Activated effector memory CD4-positive, alpha-beta T cell treated with anti-CD3 and anti-CD28 coated beads, Interleukin-2, amount 50 U/mL, for 16 hours (primary cell): ENCODE measurements at places on chromosomes 1 and 21.

DNA sequence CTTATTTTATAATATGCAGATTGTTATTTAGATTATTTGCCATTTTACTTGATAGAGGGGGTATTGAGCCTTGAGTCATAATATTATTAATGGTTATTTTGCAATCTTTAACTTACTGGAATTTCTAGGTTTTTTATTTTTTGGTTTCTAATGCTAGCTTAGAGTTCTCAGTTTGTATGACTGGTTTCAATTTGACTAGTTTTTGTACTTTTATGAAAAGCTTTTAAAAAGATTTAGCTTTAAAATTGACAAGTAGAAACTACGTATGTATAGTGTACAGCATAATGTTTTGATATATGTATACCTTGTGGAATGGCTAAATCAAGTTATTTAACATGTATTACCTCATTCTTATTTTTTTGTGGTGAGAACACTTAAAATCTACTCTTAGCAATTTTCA lies 41.5 kb downstream of the CEP350 start:
- DNase-seq: no peak

GRCh38 chr1:4016351-4017130 lies 116.5 kb upstream of the C1orf174 start:
- DNase-seq: peak; percentile 25

GRCh38 chr1:221029981-221030649 lies 150.9 kb downstream of the HLX start:
- DNase-seq: no peak

DNA sequence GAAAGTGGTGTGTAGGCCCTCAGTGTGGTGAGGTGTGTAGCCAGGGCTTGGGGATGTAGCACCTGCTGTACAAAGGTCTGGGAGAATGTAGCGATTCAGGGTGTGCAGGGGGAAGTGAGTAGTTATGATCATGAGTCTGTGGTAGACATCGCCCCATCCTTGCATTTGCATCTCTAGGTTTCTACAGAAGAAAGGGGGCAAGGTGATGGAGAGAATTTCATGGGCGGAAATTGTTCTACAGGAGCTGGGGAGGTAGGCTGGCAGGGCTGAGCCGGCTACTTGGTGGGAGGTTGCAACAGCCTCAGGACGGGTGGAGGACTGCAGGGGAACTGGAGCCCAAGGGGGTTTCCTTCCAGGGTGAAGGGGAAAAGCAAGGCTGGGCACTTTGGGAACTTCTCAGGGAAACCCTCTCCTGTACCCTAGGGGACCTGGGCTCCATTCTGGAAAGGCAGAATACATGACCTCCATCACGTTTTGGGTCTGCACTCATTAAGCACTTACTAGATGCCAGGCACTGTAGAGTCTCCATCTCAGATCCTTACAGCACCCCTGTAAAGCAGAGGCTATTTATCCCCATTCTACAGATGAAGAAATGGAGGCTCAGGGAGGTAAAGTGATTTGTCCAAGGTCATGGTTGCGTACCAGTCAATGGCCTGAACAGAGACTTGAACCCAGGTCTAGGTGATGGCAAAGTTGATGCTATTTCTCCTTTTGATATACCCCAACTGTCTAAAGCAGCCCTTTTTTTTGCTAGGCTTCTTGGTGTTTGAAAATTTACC lies 14.5 kb upstream of the TNFRSF1B start:
- no peak for DNase-seq

- DNase-seq: no peak
These were observed 3.4 kb downstream of the ABCG1 start for GRCh38 chr21:42222386-42222785.

- no peak for DNase-seq
These were observed 80.7 kb downstream of the DNTTIP2 start for GRCh38 chr1:93798291-93798690.

GRCh38 chr1:19416145-19416544 lies 69.2 kb downstream of the CAPZB start:
- DNase-seq: no peak

- DNase-seq: no peak
These were observed 36.2 kb downstream of the IL6R start for GRCh38 chr1:154441241-154441888.

GRCh38 chr21:37845535-37845934 lies 70.7 kb downstream of the KCNJ6 start:
- DNase-seq: no peak

- DNase-seq: no peak
These were observed 24.9 kb upstream of the LRIG2 start for GRCh38 chr1:113048064-113048463.

DNA sequence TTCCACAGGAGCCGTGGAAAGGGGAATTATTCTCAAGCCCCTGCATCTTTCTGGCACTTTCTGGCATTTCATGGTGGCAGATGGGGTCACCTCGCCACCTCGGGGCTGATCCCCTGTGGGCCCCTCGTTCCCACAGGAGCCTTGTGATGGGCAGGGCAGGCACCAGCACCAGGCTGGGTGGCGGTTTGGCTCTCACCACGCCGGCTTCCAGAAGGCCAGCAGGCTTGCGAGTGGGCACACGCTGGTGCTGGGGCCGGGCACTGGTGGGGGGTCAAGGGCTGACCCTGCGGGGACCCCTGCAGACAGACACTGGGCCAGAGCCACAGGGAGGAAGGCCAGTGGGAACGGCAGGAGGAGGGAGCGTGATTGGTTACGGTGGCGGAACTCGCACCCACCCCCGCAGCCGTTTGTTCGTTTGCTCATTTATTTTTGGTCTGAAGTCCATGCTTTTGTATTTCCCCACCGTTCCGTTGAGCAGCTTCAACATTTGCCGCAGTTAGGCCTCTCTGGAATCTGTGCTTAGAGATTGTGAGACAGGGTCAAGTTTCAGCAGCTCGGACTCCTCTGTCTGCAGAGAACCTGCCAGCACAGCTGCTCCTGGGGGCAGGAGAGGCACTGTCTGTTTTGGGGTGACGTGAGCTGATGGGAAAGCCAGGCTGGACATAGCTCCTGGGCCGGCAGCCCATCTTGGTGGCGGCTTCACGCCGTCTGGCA lies 5.3 kb downstream of the COL18A1 start:
- no peak for DNase-seq

DNA sequence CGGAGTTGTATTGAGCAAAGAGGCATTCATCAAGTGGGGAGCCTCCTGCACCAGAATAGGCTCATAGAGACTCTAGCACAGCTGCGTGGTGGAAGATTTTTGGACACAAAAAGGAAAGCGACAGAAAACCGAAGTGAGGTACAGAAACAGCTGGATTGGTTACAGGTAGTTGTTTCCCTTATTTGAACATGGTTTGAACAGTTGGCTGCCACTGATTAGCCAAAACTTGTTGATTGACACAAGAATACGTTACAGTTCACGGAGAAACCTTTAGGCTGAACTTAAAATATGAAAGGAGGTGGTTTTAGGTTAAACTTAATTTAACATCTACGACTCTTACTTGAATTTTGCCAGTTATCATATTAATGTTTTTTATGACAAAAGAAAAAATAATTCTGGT lies 89.1 kb downstream of the ZNF326 start:
- no peak for DNase-seq

GRCh38 chr1:54567961-54568360 lies 19.9 kb downstream of the ACOT11 start:
- no peak for DNase-seq

- DNase-seq: no peak
These were observed 42.3 kb downstream of the UBE4B start for GRCh38 chr1:10074852-10075730.

GRCh38 chr1:184485751-184486723 lies 99.2 kb downstream of the C1orf21 start:
- DNase-seq: no peak

DNA sequence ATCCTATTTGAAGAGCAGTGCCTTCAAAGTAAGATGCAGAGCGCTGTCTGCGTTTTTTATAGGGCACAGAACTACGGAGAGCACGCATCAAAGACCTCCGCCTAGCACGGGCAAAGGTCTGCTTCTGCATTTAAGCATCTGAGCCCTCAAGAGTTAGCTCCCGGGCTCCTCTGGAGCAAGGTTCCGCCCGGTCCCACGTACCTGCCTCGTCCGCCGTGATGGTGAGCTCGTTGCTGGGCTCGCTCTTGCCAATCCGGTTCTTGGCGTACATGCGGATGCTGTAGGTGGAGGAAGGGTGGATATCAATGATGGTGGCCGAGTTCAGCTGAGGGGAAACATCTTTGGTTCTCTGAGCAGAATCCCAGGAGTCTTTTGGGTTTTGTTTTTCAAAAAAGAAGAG lies 311.5 kb downstream of the PCP4 start:
- DNase-seq: no peak

DNA sequence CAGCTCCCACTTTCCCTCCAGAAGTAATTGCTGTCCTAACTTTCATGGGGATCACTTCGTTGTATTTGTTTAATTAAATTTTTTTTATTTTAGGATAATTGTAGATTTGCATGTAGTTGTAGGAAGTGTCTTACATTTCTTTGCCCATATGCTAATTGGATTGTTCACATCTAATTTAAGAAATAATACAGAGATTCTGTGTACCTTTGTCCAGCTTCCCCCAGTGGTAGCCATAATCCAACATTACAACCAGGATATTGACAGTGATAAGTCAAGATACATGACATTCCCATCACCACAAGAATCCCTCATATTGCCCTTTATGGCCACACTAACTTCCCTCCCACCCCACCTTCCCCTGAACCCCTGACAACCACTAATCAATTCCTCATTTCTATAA lies 136.6 kb downstream of the PRDM2 start:
- DNase-seq: no peak

- peak; percentile 70 for DNase-seq
These were observed 17.2 kb downstream of the HENMT1 start for GRCh38 chr1:108643492-108644335.

DNA sequence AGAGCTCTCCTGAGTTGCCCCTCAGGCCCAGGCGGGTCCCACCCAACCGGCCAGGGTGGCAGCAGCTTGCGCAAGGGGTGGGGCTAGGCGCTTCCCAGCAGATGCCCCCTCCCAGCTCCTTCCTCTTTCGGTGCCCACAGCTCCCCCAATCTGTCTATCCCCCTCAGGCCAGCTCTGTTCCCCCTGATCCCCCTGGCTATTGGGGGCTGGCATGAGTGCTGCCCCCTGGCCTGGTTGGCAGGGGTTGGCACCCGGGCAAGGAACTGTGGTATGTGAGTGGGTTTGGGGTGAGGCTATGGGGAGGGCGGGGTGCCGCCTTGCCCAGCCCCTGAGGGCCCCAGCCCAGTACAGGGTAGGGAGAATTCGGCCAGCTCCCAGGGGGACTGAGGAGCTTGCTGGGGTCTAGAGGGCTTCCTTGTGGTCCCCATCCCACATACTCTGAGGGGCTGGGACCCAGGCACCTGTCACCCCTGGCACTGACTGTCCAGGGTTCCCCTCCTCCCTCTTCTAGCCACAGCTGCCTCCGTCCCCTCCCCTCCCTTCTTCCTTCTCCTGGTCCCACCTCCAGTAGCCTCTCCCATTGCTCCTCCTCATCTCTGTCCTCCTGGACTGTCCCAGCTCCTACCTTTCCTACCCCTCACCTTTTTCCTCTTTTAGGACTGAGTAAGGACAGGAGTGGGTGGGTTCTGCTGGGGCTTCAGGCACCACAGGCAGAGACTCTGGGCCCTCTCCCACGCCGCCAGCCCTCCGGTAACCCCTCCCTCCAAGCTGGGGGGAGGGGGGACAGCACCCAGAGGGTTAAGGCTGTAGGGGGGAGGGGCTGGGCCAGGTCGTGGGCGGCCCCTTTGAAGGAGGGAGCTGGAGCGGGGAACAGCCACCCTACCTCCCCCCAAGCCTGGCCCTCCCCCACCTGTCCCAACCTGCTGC lies 5.7 kb downstream of the ZBTB7B start:
- DNase-seq: peak; percentile 83

DNA sequence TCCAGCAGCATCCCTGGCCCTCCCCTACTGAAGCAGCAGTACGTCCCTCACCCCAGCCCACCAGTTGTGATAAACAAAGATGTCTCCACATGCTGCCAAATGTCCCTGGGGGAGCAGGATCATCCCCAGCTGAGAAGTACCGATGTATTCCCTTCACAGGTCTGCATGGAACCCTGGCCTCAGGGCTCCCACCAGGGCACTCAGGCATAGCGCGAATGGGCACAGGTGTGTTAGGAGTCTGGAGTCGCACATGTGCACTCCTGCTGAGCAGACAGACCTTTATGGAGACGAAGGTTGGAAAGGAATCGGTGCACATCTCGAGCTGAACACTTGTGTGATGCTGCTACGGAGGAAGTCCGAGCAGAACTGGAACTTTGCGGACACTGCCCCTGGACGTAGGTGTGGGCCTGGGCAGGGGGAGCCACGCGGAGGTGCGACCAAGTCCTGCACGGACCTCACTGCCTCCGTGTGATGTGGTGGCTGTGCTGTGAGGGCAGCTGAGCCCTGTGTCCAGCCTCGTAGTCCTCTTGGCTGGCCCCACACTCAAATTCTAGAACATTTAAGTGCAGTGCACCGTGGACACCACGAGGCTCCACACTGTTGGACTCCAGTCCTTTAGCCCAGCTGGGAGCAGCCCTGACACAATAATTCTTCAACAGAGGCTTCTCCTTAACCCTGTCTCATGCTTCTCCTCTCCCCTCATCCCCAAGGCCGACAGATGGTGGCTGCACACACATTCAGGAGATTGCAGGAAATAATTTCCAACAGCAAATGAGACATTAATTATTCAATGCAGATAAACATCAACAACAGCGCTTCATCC lies 43.4 kb downstream of the RSPH1 start:
- no peak for DNase-seq

DNA sequence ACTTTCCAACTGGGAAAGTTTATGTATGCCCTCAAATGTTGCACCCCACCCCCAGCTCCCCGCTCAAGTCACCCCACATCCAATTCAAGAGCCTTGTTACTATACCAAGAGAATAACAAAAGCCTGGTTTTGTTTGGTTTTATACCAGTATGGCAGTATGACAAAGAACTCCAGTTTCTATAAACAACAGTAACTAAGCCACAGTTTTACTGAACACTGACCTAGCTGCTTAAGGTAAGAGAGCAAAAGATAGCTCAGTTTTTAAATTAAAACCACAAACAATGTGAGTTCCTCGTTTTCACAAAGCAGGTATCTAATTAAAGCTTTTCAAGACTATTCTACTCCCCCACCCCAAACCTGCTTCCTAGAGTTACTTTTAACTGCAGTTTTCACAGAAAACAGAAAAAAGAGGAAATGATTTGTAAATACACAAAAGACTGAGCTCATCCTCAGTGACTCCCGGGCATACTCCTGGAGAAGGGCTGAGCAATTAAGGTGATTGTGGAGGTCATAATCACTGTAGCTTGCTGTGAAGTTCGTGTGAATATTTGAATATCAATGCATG lies 59.3 kb upstream of the LHX8 start:
- no peak for DNase-seq

- DNase-seq: no peak
These were observed 18.6 kb downstream of the LURAP1 start for GRCh38 chr1:46221749-46222148.

DNA sequence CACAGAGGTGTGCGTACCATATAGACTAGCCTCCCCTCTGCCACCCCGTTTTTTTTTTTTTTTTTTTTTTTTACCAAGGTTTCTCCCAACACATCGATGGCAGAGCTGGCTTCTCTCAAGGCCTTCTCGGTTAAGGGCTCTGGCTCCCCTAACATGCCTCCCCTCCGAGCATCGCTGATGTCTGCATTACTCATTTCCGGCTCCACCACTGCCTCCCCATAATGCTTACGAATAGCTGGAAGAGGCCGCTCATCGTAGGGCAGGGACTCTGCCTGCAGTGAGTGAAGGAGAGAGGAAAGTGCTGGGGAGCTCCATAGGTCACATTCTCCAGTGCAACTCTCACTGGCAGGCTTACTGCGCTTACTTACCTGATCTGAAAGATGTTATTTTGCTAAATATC lies 20.6 kb downstream of the CEP104 start:
- DNase-seq: peak; percentile 19

- DNase-seq: no peak
These were observed 23.4 kb downstream of the ARHGEF19 start for GRCh38 chr1:16189003-16189402.
